ENCODE measurements at places on chromosomes 11 and 22.

DNA sequence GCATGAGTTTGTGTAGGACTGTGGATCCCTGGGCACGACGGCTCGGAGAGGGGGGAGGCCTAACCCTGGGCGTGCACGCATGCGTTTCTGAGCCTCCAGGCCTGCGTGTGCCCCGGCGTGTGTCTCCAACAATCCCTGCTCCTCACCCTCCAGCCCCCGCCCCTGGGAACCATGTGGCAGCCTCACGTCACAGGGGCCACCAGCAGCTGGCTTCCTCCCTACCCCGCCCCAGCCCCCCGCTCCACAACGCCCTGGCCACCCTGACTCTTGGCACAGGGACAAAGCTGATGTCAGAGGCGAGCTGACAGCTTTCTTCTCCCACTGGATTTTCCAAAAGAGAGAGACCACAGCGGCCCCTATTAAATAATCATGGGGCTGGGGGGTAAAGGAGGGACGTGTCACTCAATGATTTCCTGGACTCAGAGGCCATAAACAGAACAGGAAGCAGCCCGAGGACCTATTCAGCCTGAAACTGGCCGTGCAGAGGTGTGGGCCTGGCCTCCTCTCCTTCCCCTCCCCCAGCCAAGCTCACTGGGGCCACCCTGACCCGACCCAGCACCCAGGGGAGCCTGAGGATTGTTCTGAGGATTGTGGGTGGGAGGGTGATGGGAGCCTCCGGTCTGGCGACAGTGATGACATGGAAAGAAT, 6.8 kb upstream of the LIF start:
- no peak for DNase-seq

GRCh38 chr11:36041988-36042611, 98.2 kb downstream of the LDLRAD3 start:
- no peak for DNase-seq

DNA sequence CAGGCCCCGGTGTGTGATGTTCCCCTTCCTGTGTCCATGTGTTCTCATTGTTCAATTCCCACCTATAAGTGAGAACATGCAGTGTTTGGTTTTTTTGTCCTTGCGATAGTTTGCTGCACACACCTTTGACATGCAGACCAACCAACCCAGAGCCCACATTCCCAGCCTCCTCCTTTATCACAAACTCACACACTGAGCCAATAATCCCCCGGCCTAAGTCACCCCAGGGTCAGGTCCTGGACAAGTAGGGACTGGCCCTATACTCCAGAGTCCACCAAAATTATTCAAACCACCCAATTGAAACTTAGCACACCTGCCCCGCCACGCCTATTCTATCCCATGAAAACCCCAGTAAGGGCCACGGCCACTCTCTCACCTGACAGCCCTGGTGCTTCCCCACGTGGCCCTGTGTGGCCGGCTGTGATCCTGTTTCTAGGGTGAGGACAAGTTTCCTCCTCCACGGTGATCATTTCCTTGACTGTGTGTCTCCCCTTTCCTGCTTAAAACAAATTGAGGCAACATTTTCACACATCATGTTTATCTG, 83.1 kb upstream of the SLC22A12 start:
- no peak for DNase-seq

DNA sequence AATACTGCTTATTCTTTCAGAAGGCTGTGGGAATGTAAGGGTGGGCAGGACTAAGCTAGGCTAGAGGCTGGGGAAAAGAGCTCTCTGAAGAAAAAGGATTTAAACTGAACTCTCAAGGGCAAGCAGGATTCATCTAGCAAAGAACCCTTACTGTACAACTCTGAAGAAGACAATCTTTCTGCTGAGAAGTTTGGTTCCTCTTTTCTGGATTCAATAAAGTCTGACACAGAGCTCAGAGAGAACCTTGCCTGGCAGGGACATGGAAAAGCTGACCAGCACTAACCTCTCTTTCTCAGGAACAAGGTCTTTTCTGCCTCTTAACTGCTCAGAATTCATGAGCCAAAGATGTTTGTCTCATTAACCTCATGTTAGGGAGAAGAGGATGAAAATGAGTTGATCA, 388.4 kb upstream of the DDI1 start:
- no peak for DNase-seq

GRCh38 chr22:29093501-29094300, 20.9 kb downstream of the KREMEN1 start:
- no peak for DNase-seq

Measured in NCI-H187 treated with DMSO at 0.1 percent for 48 hours (cell line).